ENCODE measurements at places on chromosomes 12 and 14.

GRCh38 chr14:28671425-28671824 lies 95.2 kb upstream of the FOXG1 start:
- no peaks in the 10 kb centered on the region for H3K36me3 ChIP-seq
- no peak for DNase-seq
- H3K4me3 ChIP-seq = no peak overlapping the region
- no peaks in the 10 kb centered on the region for H3K4me1 ChIP-seq
- no peaks in the 10 kb centered on the region for H3K27me3 ChIP-seq

DNA sequence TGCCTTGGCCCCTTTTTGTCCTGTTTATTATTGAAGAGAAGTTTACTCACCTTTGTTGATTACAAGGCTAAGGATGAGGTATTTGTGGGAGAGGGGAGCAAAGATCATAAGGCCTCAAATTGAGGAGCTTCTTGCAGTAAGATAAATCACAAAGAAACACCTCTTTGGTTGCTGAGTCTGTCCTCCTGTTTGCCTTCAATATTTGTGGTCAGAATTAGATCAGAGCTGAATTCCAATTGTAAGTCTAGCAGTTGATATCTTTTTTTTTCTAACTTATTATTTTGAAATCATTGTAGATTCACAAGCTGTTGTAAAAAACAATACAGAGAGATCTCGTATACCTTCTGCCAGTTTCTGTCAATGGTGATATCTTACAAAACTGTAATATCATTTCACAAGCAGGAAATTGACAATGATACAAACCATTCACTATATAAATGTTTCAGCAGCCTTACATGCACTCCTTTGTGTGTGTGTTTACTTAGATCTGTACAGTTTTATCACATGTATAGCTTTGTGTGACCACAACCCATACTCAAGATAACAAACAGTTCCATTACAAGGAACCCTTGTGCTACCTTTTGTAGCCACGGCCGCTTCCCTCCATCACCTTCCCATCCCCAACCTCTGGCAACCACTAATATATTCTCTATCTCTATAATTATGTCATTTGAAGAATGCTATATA lies 97.4 kb downstream of the KICS2 start:
- no peak for DNase-seq
- no peak overlapping the region for H3K4me3 ChIP-seq
- no peak overlapping the region for H3K27ac ChIP-seq
- H3K4me1 ChIP-seq = no peaks in the 10 kb centered on the region

GRCh38 chr12:66668311-66668710 lies 10.6 kb downstream of the GRIP1 start:
- no peaks in the 10 kb centered on the region for H3K4me1 ChIP-seq
- no peak overlapping the region for H3K27ac ChIP-seq
- no peak overlapping the region for H3K4me3 ChIP-seq

DNA sequence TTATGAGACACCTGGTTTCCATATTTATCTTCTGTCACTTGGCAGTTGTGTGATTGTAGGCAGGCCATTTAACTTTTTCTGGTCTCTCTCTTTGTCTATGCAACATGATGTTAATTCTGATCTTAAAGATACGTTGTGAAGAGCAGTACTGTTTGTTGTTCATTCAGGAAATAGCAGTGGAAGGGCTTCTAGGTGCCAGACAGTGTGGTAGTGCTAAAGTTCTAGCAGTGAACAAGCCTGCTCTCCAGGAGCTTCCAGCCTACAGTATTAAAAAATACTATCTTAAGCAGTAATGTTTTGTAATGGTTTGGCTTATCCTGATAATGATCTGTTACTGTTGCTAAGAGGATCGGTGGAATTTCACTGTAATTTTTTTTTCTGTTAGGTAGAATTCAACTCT lies 15.2 kb downstream of the NAA30 start:
- H3K4me3 ChIP-seq = no peak overlapping the region
- H3K27ac ChIP-seq = no peak overlapping the region
- DNase-seq = no peak

DNA sequence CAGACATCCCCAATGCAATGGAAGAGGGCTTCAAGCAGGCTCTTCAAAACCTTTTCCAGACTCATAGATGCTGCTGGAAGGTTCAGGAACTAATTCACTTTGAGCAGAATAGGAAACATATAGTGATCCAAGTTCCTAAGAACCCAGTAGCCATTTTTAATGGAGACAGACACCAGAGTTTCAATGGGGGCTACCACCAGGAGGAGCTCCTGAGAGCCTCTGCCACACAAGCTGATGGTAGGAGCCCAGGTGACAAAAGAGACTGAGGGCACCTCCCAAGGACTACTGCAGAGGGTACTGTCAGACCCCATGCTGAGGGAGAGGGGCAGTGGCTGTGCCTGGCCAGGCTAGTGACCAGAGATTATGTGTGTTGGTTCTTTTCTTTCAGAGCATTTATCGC lies 45.9 kb downstream of the IFNG start:
- no peaks in the 10 kb centered on the region for H3K36me3 ChIP-seq
- no peaks in the 10 kb centered on the region for H3K27me3 ChIP-seq
- H3K27ac ChIP-seq = no peak overlapping the region
- H3K4me1 ChIP-seq = no peaks in the 10 kb centered on the region
- no peak overlapping the region for H3K4me3 ChIP-seq

DNA sequence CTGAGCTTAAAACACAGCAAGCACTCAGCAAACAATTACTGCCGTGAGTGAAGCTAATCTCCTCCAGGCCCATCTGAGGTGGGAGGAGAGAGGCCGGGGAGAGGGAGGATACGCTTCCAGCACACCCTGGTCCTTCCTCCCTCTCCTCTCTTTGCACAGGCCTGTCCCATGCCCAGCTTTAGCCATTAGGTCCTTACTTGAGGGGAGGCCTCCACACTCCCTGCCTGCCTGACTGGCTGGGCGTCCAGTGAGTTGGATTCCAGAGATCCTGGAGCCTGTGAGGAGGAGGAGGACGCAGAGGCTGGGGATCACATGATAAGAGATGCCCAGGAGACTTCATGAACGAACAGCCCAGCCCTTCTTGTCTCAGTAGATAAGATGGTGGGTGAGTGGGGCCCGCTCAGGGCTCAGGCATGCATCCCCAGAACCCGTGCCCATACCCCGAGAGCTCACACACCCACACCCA lies 65.1 kb upstream of the NCOR2 start:
- DNase-seq = no peak
- H3K27me3 ChIP-seq = no peaks in the 10 kb centered on the region
- H3K4me3 ChIP-seq = no peak overlapping the region
- peaks cover 7% of the 10 kb centered on the region for H3K4me1 ChIP-seq
- H3K27ac ChIP-seq = no peak overlapping the region

GRCh38 chr12:60230056-60230455 lies 634.2 kb downstream of the SLC16A7 start:
- no peaks in the 10 kb centered on the region for H3K27me3 ChIP-seq
- H3K27ac ChIP-seq = no peak overlapping the region
- H3K4me1 ChIP-seq = no peaks in the 10 kb centered on the region

DNA sequence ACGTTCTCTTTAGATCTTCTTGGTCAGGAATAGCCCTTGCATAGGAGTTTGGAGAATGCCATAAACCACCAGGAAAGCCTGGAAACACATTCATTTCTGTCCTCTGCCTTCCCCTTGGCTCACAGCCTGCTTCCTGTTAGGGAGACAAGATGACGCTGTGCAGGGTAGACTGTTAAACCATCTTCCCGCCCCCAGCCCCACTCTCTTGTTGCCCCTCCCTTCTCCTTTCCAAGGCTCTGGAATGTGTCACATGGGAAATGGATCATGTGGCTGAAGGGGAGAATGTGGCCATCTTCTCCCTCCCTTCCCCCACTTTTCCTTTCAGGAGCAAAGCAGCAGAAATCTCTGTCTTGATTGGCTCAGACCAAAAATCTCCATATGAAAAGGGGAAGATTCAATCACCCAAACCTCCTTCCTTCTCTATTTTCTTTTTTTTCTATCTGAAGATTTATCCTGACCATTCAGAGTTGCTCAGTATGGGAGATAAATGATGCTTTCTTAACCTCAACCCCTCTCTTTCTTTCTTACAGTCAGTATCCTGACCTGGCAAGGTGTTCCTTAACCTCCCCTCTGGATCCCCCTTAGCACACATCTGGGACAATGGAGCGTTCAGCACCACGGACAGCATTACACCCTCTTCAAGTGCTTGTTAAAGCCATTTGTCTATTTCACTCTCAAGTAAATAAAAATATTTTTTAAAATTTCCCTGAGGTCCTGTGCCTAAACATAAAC lies 11.4 kb downstream of the GPR19 start:
- no peaks in the 10 kb centered on the region for H3K36me3 ChIP-seq
- no peak for DNase-seq
- no peak overlapping the region for H3K27ac ChIP-seq
- no peak overlapping the region for H3K4me3 ChIP-seq

- no peak overlapping the region for H3K27ac ChIP-seq
- H3K4me1 ChIP-seq = no peaks in the 10 kb centered on the region
- no peak overlapping the region for H3K4me3 ChIP-seq
- no peaks in the 10 kb centered on the region for H3K27me3 ChIP-seq
- no peak for DNase-seq
- no peaks in the 10 kb centered on the region for H3K36me3 ChIP-seq
These were observed 39.6 kb downstream of the CFAP251 start for GRCh38 chr12:121957861-121958515.

DNA sequence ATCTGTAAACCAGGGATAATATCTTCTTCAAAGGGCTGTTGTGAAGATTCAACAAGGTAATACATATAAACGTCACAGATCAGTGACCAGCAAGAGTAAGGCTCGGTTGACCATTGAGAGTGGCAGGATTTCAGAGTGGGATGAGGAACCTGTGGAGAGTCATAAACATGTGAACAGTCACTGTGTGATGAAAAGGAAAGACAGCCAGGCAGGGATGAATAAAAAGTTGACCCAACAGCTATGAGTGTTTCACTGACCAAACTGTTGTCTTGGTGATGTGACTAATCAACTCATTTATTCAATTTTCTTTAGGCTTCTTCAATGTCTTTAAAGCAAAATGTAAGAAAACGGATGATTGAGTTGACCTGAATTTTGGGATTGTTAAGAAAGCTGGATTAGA lies 8.6 kb upstream of the FRMD6 start:
- no peak overlapping the region for H3K4me3 ChIP-seq
- H3K4me1 ChIP-seq = peaks cover 11% of the 10 kb centered on the region
- no peaks in the 10 kb centered on the region for H3K36me3 ChIP-seq
- no peak overlapping the region for H3K27ac ChIP-seq

DNA sequence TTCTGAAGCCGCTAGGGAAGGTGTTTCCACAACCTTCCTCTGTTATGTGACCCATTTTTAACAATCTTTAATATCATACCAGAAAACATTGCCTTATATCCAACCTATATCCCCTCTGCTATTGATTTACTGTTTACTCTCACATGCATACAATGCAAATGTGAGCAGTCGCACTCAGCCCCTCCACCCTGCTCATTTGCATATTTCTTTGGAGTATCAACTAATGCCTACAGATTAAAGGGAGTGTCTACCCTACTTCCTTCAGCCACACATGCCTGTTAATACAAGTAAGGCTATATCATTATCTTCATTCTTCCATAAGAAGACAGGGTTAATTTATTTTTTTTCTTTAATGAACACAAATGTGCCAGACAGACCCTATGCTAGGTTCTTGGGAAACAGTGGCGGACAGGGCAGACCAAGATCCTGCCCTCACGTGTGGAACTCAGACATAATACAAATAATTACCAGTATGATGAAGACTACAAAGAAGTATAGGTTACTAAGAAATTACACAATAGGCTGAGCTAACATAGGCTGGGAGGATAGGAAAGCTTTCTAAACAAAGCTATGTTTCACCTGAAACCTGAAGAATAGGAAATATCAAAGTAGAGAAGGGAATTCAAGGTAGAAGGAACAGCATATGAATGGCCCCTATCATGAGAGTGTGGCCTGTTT lies 107.3 kb upstream of the MDM1 start:
- no peaks in the 10 kb centered on the region for H3K36me3 ChIP-seq
- no peak overlapping the region for H3K4me3 ChIP-seq
- H3K4me1 ChIP-seq = no peaks in the 10 kb centered on the region
- no peaks in the 10 kb centered on the region for H3K27me3 ChIP-seq
- DNase-seq = no peak

DNA sequence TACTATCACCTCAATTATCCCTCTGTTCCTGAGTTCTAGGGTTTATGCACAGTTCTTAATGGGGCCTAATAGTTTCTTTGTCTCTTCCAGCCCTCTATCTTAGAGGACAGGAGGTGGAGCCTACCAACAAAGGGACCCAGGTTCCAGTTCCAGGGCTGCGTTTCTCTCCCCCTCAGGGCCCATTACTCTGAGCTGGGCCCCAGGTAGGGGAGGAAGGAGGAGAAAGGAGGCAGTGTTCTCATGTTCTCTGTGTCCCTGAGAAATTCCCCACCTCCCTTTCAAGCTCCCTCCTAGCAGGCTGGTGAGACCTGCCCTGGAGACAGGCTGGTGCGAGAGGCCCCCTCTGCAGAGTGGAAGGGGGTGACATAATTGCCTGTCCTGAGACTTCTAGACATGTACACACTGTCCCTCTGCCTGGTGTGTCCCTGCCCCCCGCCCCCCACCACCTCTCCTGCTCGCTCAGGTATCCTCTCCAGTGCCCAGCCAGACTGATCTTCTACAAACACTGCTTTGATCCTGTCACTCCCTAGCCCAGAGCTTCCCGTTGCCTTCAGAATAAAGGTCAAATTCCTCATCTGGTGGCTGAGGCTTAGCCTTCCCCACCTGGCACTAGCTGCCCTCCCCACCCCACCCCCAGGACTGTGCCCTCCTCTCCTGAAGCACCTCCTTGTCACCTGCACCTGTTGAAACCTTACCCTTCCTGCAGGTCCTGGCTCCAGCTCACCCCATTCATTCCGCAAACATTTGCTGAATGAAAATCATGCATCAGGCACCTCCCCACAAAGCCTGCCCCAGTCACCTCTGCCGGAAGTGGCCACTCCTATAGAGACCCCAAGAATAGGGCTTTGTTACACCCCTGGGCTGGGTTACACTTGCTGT lies 21.1 kb upstream of the KRT8 start:
- H3K4me3 ChIP-seq = no peak overlapping the region
- peak overlapping the region; percentile 27 for H3K27ac ChIP-seq
- H3K36me3 ChIP-seq = no peaks in the 10 kb centered on the region
- H3K4me1 ChIP-seq = peaks cover 33% of the 10 kb centered on the region
- no peaks in the 10 kb centered on the region for H3K27me3 ChIP-seq

GRCh38 chr12:12979126-12979525 lies 20.9 kb downstream of the HEBP1 start:
- H3K27me3 ChIP-seq = no peaks in the 10 kb centered on the region
- peaks cover 22% of the 10 kb centered on the region for H3K36me3 ChIP-seq
- H3K27ac ChIP-seq = peak overlapping the region; percentile 67
- no peak overlapping the region for H3K4me3 ChIP-seq

GRCh38 chr14:34043627-34044372 lies 92.9 kb upstream of the EGLN3 start:
- DNase-seq = no peak
- H3K27me3 ChIP-seq = no peaks in the 10 kb centered on the region
- H3K4me1 ChIP-seq = no peaks in the 10 kb centered on the region
- no peaks in the 10 kb centered on the region for H3K36me3 ChIP-seq
- H3K27ac ChIP-seq = no peak overlapping the region
- H3K4me3 ChIP-seq = no peak overlapping the region

- H3K27me3 ChIP-seq = no peaks in the 10 kb centered on the region
These were observed 176.8 kb downstream of the ERC1 start for GRCh38 chr12:1167784-1168183.

- no peaks in the 10 kb centered on the region for H3K4me1 ChIP-seq
- no peaks in the 10 kb centered on the region for H3K27me3 ChIP-seq
- no peak overlapping the region for H3K4me3 ChIP-seq
- H3K27ac ChIP-seq = no peak overlapping the region
- DNase-seq = no peak
These were observed 130.1 kb downstream of the GLT1D1 start for GRCh38 chr12:128983371-128983770.

Data from tibial artery (tissue), 4 donors.